ENCODE measurements at places on chromosomes 5 and 9.

- no peak for DNase-seq
These were observed 5.6 kb upstream of the PPP2R2B start for GRCh38 chr5:146884066-146884626.

- no peak for DNase-seq
These were observed 13.9 kb downstream of the SLC31A2 start for GRCh38 chr9:113164536-113165300.

GRCh38 chr5:130502702-130503101 lies 598.4 kb downstream of the CHSY3 start:
- DNase-seq = no peak

- no peak for DNase-seq
These were observed 1.2 kb downstream of the USP20 start for GRCh38 chr9:129836311-129837007.

DNA sequence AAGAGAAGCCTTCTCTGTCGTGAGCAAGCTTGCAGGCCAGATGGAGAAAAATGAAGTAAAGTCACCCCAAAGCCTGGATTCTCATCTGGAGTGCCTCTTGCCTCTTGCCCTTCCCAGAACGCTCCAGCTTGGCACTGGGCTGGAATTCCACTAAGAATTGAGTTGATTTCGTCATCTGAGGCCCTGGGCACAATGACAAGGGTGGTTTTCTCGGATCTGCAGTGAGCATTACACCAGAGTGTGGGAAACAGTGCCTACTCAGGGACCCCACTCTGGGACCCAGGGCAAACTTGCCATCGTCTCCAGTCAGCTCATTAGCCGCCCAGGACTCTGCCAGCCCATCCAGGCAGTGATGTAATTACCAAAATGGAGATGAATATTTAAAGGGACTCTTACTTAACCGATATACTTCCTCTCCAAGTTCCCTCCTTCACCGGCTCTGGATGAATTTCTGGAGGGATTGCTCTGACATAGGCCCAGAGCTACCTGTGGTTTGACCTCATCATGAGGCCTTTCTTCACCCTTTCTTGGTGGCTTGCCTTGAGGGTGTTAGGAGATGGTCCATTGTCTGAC lies 44.7 kb upstream of the LCP2 start:
- DNase-seq = no peak

- no peak for DNase-seq
These were observed 78.5 kb upstream of the ALDH1A1 start for GRCh38 chr9:73031350-73031749.

GRCh38 chr5:126055348-126055729 lies 367.9 kb upstream of the GRAMD2B start:
- no peak for DNase-seq

- no peak for DNase-seq
These were observed 20.5 kb downstream of the ERAP2 start for GRCh38 chr5:96896806-96897205.

- DNase-seq = no peak
These were observed 398.3 kb upstream of the EDIL3 start for GRCh38 chr5:84783003-84783402.

DNA sequence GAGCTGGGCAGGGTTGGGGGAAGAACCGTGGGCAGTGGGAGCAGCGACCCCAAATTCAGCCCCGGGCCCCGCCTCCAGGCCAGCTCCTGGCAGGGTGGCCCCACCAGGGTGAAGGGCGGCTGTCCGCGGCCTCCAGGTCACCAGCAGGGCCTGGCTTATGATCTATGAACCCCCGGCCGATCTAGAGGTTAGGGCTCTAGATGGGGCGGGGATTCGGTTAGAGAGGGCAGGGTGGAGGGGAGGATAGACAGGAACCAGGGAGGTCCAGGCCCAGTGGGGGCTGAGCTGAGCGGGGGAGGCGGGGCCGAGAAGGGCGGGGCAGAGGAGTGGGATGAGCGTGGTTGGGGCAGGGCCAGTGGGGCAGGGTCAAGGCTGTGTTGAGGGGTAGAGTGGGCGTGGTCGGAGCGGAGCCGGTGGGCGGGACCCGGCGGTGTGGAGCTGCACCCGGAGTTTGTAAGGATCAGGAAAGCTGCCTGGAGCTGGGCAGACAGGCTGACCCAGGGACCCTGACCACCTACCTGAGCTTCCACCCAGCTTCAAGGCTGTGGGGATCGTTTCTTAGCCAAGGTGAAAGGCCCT lies 29.3 kb upstream of the OBP2B start:
- no peak for DNase-seq

DNA sequence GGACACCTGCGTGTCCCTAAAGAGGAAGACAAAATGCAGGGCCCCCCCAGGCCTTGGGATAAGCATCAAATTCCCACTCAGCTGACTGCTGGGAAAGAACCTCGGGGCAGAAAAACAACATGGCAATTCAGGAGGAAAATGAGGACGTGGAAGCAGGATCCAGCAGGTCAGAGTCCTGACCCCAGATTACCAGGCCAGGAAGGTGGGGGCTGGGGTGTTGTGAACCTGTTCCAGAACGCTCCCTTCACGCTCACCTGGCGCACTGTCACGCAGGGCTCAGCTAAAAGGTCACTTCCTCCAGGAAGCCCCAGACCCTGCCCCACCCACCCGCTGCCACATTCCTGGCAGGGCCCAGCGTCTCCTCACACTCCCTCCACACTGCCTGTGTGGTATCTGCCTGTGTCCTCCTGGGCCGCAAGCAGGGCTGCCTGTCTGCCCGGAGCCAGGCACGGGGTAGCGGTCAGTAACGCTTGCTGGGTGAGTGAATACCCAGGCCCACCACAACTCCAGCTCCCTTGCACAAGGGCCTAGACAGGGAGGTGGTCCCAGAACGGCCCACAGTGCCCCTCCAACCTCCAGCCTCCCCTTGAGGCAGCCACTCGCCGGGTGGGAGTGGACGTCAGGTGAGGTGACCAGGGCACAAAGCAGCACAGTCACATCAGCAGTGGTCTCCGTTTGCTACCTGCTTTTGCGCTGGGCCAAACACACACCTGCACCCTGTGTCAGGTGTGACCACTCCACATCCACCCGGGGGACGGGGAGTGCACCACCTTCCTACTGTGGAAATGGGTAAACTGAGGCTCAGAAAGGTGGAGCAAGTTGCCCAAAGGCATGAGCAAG lies 18.1 kb downstream of the VAV2 start:
- DNase-seq = no peak

DNA sequence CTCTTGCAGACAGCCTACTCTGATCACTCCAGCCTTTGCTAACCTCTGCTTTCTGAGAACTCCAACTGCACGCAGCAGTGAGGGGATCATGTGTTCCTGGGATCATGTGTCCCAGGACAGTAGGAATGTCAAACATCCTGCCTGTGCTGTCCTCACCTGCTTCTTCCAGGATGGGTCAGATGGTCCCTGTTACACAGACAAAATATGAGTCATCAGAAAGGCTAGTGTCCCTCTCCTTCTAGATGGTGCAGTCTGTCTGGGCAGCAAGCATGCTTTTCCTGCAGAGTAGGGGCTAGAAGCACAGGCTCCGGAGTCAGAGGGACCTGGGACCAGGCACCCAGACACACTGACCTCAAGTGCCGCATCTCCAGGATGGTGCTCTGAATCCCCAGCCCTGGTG lies 20.1 kb upstream of the SLC25A48 start:
- DNase-seq = no peak

DNA sequence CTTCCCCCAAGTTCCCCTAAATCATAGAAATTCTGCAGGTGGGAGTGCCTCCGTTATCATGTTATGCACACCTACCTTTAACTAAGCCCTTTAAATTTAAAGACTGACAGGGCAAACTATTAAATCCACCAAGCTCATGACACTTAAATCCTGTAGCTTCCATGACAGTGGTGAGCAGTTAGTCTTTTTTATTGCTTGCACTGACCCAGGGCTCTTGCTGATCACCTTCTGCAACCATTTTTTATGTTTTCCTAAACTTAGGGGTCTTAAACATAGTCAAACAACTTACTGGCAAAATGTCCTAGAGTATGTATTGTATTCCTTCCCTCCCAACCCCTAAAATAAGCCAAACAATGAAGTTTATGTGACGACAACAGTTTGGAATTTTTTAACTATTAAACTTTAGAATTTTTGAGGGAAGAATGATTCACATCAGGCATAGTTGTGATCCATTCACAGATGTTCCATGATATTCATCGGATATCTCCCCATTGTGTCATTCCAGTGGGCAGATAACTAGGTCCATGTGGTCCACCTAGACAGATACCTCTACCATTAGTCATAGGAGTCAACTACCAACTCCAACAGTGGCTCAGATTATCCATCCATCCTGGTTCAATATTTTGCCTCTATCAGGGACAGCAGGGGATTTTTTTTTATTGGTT lies 283.1 kb downstream of the ADAMTS6 start:
- no peak for DNase-seq
